Stimulated activated CD8-positive, alpha-beta memory T cell treated with anti-CD3 and anti-CD28 coated beads, Interleukin-4, amount 100 ng/mL, for 4 hours (primary cell): ENCODE measurements at places on chromosomes 3 and 15.

DNA sequence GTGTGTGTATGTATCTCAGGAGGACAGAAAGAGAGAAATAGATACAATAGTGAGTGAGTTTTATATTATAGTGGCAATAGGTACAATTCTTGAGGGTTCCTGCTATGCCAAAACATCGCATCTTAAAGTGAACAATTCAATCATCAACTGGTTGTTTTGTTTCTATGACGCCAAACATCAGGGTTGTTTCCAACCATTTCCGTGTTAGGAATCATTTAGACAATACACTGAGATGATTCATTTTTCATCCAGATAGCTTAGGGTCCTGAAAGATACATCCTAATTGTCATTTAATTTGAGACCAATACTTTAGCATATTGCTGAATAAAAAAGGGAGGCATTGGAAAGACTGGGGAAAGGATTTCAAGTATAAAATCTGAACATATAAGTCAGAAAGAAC lies 472.2 kb downstream of the MCTP2 start:
- no peak for DNase-seq

- no peak for DNase-seq
Observed at GRCh38 chr15:87680208-87680607, 576.3 kb downstream of the NTRK3 start.

GRCh38 chr15:80758130-80758745 lies 20.9 kb upstream of the CEMIP start:
- DNase-seq, result no peak

GRCh38 chr3:66910266-66911055 lies 87.6 kb upstream of the KBTBD8 start:
- no peak for DNase-seq

GRCh38 chr3:67384760-67385397 lies 269.5 kb downstream of the SUCLG2 start:
- DNase-seq, result no peak

DNA sequence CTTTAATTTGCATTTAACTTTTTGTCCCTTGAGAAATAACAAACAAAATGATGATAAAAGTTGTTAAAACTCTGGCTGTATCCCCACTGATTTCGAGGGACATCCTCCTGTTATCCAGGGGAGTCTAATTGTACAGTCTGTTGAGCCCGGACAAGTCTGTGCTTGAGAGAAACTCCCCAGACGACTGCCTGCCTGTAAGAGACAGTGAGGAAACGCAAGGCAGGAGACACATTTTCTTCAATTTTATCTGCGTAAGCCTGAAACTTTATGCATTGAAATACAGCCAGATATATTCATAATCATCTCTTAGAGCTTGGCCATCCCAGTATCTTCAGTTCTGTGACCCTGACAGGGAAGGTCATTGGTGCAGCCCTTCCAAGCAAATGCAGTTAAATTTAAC lies 97.7 kb downstream of the ROBO2 start:
- DNase-seq, result no peak

DNA sequence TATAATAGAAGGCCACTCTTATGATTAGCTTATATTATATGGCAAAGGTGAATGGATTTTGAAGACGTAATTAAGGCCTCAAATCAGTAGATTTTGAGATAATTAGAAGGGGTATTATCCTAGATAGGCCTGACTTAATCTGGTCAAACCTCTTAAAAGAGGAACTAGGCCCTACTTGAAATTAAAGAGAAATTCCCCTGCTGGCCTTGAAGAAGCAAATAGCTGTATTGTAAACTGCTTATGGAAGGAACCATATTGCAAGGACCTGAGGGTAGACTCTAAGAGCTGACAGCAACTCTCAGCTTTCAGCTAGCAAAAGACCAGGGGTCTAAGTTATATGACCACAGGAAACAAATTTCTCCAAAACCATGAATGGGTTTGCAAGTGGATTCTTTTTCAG lies 219.0 kb upstream of the ONECUT1 start:
- no peak for DNase-seq
